Activated CD4-positive, CD25-positive, alpha-beta regulatory T cell treated with anti-CD3 and anti-CD28 coated beads, Interleukin-2, amount 50 U/mL, for 16 hours (primary cell): ENCODE measurements at places on chromosomes 11 and 22.

DNA sequence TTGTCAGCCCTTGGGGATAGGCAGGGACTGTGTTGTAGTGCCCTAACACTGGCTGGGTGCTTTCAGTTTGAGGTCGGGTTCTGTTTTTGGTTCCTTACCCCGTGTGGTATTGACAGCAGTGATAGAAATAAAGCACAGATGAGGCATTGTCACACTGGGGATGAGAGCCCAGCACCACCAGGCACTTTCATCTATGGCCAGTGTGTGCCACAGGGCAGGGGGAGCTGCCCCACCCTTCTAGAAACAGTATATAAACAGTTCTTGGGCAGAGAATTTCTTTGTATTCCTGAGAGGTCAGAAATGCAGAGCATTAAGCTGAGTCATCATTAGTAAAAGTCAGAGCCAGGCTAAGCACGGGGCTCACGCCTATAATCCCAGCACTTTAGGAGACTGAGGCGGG is 23.1 kb upstream of the CDC42EP2 start:
- DNase-seq: no peak

GRCh38 chr11:30788849-30789248 is 202.7 kb upstream of the MPPED2 start:
- DNase-seq: no peak

- DNase-seq: no peak
Observed at GRCh38 chr11:92765965-92766371, 203.5 kb upstream of the MTNR1B start.

DNA sequence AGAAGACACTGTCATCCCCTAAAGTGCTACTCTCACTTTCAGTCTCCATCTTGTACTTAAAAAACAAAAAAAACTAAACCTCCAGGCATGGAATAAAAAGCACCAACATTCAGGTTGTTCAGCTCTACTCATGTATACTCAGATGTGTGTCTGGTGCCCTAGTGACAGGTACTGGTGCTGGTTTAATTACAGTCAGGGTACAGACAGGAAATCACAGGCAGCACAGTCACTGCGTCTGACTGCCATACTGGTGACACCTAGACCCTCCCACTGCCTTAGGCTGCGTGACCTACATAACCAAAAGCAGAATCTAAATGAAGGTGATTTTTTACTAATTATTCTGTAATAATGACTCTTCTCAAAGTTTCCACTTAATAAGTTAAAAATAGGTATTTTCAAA is at the start of gene ARHGAP32:
Gene ARHGAP32 (minus strand): TSS at position 176 of the 400 bp plus-strand sequence. CDS start 127 bp downstream, at position 49.
- DNase-seq: no peak

- no peak for DNase-seq
Observed at GRCh38 chr11:87137711-87138110, 100.0 kb downstream of the TMEM135 start.

DNA sequence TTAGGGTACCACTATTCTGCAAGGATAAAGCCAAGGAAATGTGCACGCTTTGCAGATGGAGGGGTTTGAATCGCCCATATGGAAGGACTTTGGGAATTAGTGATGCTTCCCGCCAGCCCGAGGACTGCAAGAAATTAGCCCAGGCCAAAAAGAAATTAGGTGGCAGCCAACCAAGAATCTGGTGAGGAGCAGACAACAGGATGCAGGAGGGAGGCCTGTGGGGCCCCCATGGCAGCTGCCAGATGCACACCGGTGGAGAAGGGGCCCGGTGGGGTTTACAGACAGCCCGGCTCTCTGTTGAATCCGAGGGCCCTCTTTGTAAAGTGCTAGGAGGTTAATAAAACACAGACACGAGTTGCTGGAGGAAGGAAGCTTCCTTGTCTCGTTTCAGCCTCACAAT is 73.5 kb downstream of the TIMP3 start:
- DNase-seq: no peak

- no peak for DNase-seq
Observed at GRCh38 chr11:23453522-23453921, 593.2 kb upstream of the CCDC179 start.

DNA sequence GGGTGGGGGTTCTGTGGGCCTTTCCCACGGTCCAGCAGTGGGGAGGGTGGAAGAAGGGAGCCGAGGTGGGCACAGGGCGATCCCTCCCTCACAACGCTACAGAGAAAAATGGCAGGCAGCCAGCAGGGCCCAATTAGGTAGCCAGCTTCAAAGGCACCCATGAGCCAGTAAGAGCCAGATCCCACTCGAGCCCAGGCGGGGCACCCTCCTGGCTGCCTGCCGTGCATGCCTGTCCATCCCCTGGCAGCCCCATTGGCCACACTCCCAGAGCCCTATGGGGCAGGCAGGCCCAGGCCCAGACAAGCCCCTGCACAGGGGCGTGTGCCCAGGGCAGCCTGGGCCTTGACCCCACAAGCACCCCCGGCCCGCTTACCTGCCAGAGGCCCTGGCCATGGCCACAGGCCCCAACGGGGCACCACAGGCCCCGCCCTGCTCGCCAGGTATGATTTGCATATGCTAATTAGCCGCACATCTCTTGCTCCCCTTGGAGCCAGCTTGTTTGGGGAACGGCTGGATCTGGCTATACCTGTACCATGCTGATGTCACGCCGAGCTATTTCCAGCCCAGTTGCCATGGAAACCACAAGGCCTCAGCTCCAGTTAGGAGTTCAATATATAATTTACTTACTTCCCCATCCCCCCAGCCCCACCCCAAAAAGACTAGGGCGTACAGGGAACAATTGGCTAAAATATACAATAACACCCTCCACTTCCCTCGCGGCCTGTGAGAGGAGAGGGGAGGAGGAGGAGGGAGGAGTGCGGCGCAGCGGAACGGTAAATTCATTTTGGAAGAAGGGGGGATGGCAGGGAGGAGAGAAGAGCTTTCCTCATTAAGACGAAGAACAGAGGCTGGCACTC is 47.5 kb upstream of the TCF20 start:
- no peak for DNase-seq

DNA sequence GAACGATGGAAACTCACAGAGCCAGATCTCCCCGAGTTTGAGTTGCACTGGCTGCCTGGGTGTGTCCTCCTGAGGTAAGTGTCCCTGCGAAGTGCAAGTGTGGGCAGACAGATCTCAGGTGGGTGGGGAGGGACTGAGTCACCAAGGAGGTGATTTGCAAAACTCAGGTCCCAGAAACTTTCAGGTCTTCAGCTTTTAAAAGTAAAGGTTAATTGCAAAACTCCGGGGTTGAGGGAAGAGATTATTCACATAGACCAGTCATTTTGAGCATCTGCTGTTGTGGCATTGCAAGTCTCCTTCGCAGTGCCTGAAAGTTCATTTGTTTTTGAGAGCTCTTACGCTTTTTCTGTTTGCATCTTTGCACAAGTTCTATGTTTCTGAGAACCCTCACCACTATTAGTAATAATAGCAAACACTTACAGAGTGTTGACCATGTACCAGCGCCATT is 7.1 kb downstream of the CD44 start:
- DNase-seq: peak; percentile 59

- DNase-seq: no peak
Observed at GRCh38 chr22:30347255-30347892, 9.3 kb downstream of the SF3A1 start.

- DNase-seq: no peak
Observed at GRCh38 chr22:23745791-23746190, 5.1 kb downstream of the ZNF70 start.

DNA sequence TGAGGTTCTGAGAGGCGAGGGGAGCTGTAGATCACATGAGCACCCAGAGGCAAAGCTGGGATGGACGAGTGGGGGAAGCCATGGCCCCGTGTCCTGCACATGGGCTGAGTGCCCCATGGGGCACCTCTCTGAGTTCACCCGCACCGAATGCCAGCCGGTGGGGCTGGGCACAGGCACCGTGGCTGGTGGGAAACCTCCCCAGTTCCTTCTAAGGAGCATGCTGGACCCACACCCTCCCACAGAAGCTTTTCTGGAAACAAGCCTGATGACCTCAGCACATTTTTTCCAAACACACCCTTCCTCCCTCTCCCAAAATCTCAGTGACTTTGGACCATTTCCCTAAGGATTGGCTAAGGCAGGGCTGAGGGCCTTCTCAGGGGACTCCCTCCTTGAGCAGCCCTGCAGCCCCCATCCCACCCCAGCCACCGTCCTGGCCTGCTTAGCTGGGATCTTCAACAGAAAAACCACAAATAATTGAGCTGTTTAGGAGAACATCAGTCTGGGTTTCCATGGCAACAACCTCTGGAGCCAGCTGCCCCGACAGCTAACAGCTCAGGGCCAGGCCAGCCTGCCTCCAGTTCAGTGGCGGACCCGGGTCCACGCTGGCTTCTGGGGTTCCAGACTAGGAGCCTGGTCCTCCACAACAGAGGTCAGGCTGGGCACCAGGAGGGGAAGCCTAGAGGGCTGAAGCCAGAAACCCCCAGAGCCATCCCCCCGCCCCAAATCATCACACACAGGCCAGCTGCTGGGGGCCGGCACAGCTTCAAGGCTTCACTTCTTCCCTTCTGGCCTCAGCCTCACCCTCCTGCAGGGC is 18.1 kb upstream of the LINC01488 start:
- no peak for DNase-seq

- no peak for DNase-seq
Observed at GRCh38 chr11:57422669-57423068, 4.3 kb downstream of the SLC43A3 start.

- DNase-seq: no peak
Observed at GRCh38 chr11:19951558-19952115, 208.6 kb downstream of the DBX1 start.

GRCh38 chr22:31055635-31056159 is 25.4 kb upstream of the SMTN start:
- DNase-seq: no peak

DNA sequence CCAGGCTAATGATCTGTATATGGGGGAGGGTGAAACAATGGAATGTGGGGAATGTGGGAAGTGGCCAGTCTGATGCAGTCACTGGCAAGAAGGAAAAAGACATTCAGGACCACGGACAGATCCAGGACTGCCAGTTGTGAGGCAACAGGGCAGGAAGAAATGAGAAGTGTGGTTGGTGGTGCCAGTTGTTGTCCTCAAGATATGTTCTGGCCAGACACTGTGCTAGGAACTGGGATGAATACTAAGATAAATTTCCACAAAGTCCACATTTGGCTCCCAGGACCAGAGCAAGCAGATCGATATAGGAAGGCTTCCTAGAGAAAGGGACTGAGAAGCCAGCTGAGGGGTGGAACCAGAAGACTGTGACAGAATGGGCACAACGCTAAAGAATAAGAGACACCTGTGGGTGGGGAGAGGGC is 6.8 kb upstream of the TPBGL start:
- DNase-seq: no peak

DNA sequence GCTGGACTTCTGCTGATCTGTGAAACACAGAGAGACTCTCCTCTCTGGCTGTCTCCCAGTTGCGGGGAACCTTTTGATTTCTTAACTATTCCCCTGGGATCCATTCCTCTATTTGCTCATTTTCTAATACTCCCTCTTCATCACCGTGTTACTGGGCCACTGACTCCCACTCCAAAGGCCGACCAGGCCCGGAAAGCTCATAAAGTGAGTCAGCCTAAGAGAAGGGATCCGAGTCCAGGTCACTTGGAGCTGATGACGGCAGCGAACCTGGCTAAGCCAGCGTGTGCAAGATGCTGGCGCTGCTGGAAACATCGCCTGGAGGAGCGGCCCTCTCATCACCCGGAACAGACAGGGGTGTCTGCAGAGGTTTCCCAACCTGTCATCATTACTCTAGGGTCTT is 112.8 kb downstream of the FBXO7 start:
- no peak for DNase-seq

GRCh38 chr22:39487826-39488520 is 14.1 kb upstream of the MIEF1 start:
- no peak for DNase-seq

- DNase-seq: no peak
Observed at GRCh38 chr11:108562746-108563581, 30.6 kb downstream of the EXPH5 start.

GRCh38 chr11:57368106-57368844 is 12.7 kb downstream of the PRG3 start:
- DNase-seq: no peak

- DNase-seq: no peak
Observed at GRCh38 chr22:46752286-46752987, 10.0 kb upstream of the TBC1D22A start.

DNA sequence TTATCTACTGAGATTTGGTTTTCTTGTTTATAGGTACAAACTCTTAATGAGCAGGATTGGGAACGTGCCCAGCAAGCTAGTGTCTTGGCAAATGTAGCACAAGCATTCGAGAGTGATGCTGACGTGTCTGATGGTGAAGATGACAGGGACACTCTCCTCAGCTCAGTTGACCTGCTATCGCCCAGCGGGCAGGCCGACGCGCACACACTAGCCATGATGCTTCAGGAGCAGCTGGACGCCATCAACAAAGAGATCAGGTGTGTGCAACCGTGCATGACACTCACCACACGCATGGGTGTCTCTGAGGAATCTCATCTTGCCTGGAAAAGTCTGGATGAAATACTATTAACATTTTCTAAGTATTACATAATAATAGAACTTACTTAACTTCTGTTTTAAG is 54.7 kb upstream of the CTTN start:
- no peak for DNase-seq

DNA sequence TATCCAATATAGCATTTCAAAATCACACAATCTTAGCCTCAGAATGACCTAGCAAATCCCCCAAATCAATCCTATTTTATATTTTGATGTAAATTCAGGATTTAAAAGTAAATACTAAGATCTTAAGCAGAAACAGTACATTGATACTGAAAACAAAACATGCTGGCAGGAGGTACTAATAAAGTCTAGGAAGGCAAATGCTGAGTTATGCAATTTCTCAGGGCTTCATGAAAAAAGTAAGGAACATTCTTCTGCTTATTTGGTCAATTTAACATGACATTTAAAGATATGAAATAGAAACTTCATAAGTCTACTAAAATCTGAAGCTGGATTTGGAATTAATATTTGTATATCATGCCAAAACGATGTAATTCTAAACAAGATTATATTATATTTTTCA is 153.3 kb downstream of the SWAP70 start:
- DNase-seq: no peak

DNA sequence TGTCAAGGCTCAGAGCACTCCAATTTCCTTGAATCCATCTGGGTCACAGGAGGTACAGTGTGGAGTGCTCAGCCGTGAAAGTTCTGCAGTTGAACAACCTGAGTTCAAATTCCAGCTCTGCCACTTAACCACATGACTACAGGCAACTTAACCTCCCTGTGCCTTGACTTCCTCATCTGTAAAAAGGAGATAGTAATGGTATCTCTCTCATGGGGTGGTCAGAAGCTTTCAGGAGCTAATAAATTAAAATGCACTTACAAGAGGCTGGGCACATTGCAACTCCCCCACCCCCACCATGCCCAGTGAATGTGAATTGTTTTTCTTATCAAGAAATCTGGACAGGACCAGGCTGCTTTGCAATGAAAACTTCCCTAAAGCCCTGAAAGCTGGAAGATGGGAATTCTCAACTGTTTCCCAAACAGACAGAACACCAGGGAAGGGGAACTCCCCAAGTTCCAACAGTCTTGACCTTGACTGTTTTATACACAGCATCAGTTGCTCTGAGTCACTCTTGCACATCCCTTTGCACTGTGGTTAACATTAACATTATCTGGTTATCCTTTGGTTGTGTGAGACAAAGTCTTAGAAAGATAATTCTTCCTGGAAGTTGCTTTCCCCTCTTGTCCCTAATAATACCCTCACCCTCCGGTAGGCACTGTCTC is 137.0 kb downstream of the SLC1A2 start:
- no peak for DNase-seq
